Epithelial cell of prostate (primary cell): ENCODE measurements at places on chromosomes 3 and 15.

- DNase-seq: no peak
Measured at GRCh38 chr3:101823525-101823924, 25.8 kb upstream of the NFKBIZ start.

- no peak for DNase-seq
Measured at GRCh38 chr15:47844437-47844836, 127.1 kb downstream of the SEMA6D start.

DNA sequence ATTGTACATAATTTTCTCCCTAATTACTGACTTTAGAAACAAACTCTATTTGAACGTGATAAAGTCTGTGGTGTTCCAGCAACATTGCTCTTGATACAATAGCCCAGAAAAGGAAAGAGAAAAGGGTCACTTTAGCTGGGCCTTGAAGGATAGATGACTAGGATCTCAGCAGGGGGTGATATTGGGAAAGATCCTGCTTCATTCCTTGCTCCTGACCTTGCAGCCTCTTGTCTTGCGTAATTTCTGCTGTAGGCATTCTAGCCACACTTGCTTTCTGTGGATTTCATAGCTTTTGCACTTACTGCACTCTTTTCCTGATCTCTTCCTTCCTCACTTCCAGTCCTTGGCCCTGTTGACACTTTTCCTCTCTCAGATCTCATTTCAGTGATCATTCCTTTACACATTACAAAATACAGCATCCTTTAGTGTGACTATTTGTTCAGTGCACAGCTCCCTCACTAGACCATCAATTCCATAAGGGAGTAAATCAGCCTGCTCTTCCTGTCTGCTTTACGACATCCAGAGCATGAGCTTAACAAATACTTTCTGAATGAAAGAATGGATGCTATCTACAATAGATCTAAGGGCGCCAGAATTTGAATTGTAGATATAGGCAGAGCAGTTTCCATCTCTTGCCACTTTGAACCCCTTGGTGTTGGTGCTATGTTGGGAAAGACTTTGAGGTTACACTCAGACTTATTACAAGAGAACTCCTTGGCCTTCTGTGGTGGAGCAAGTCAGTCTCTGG, 559.6 kb upstream of the MDFIC2 start:
- no peak for DNase-seq

GRCh38 chr3:144314946-144315345, 343.3 kb downstream of the DIPK2A start:
- DNase-seq: no peak

DNA sequence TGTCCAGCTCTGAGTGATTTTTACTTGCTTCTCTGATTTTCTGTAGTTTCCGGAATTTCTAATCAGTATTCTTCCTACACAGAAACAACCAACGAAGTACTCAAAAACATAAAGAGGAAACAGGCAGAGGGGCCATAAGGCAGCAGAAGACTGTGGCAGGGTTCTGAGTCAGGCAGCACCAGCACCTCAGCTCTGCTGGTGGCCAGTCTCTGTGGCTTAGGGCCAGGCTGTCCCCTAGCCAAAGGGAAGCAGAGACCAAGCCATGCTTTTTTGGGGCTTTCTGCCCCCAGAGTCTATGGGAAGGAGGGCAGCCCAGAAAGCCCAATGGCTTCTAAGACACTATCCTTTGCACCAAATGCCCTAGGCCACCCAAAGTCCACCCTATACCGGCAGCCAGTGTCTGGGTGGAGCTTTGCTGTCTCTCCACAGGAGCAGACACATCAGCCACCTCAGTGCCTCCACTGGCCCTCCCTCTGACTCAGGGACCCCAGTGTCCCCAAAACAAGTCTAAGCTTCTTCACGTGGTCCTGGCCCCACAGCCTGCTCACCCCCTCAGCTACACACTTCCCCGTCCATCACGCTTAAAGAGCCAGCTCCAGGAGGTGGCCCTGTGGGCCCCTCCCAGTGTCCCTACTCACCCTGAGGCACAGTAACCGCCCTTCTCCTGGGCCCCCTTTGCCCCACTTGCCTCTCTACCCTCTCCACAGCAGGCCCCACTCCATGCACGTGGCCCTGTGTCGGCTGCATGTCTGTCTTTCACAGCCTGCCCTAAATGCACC, 46.2 kb downstream of the CCDC12 start:
- DNase-seq: no peak

DNA sequence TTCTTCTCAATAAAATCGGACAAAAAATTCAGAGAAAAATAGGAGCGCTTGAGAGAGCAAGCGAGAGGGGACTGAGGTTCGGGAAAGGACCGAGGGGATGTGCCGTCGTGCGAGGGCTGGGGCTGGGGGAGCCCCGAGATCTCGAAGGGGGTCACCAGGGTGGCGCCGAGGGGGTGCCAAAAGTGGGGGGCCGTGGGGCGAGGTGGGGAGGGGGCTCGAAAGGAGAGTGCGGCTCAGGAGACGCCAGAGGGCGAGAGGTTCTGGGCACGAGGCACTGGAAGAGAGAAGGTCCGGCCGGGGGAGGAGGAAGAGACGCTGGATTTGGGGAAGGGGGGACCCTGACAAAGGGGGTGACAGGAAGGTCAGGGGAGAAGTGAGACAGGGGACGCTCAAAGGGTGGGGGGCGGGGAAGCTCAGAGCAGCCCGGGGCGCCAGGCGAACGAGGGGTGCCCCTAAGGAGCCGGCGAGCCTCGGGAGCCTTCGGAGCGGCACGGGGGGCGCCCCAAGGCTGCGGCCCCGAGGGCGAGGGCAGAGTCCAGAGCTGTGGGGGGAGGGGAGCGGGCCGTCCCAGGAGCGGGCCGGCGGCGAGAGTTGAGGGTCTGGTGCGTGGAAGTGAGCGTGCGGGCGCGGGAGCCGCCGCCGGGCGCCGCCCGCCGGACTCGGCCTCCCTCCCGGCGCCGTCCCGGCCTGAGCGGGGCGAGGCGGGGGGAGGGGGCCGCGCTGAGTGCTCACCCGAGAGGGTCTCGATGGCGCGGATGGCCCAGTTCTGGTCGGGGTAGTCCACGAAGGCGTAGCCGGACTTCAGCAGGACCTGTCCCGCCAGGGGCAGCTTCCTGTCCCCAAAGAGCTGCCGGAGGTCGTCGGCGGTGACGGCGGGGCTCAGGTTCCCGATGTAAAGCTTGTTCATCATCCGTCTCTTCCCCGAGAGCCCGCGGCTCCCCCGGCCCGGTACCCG, 514 bp downstream of the IGF2BP2 start:
- DNase-seq: no peak

DNA sequence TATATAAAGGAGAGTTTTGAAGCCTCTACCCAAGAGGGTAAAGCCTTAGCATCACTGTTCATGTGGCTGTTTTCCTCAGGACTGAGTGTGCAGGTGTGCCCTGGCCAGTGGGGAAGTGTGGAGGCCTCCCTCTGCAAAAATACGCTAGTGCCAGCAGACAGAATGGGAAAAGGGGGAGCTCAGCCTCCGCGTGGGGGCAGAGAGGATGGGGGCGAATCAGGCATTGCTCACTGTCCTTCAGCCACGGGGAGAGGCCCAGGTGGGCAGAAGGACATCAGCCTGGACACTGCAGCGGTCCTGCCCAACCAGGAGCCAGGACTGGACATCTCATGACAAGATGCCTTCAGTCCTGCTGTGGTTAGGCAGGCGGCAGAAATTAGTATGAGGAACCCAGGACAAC, 10.1 kb downstream of the LTF start:
- no peak for DNase-seq

GRCh38 chr3:48410205-48411040, 19.5 kb downstream of the PLXNB1 start:
- DNase-seq: no peak

DNA sequence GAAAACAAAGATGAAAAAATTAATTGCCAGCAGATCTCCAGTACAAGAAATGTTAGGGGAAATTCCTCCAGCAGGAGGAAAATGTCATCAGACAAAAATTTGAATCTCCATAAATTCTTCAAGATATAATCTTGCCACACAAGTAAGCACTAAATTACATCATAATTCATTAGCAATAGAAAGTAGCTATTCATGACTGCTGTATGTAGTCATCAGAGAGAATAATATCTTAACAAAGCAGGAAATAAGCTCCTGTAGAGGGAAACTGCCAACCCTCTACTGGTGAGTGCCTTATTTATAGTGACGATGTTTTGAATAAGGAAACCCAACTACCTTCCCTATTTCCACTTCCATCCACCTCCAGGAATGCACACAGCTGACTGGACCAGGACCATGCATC, 15.8 kb upstream of the SLC27A2 start:
- peak; percentile 61 for DNase-seq

DNA sequence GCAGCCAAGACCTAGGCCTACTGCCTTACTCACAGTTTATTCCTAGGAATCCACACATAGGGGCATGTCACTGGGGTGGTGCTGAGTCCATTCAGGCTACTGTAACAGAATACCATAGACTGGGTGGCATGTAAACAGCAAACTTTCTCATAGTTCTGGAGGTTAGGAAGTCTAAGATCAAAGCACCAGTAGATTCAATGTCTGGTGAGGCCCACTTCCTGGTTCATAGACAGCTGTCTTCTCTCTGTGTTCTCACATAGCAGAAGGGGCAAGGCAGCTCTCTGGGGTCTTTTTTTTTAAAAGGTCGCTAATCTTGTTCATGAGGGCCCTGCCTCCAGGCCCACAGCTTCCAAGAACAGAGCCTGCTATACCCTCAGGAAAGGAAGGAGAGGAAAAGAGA, 113.9 kb upstream of the MANF start:
- DNase-seq: no peak

- no peak for DNase-seq
Measured at GRCh38 chr3:157059661-157060060, 100.3 kb downstream of the CCNL1 start.

GRCh38 chr3:81300324-81300927, 461.0 kb downstream of the GBE1 start:
- no peak for DNase-seq

- DNase-seq: no peak
Measured at GRCh38 chr15:33612721-33613304, 302.0 kb downstream of the RYR3 start.

DNA sequence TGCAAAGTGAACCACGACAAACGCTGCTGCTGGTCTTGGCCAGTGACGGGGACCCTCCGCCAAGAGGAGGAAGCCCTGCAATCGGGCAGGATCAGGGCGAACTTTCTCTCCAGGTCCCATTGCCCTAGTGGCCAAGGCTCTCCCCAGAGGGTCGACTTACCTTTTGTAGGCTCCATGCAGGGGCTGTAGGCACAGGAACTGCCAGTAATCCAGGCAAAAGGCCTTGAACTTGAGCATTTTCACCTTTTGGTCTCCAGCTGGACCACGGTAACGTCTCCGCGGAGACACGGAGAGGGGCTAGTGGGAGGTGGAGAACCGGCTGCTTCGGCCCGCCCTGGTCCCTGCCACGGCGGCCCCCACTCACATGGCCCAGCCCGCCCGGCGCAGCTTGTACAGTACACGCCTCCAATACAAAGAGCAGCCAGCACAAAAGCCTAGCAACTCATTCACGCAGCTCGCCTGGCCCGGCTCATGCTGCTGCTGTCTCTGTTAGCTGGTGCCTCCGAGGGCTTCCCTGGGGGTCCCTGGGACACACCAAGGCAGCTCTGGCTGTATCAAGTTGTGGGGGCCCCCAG, 31.0 kb downstream of the IQSEC1 start:
- DNase-seq: no peak

DNA sequence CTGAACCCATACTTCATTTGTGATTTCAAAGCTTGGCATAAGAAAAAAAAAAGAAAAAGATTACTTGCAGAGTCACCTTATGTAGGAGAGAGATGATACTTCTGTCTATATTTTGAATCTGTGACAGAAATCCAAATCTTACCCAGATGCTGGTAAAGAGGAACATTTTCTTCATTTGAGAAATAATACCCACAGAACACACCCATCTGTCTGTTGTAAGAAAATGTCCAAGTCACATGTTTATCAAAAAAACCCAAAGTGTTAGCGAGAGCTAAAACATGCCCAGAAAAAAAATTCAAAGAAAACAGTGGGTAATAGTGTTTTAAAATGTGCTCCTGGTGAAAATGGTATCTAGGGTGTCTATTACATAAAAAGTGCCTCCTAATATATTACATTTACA, 18.0 kb upstream of the RAP2B start:
- no peak for DNase-seq

DNA sequence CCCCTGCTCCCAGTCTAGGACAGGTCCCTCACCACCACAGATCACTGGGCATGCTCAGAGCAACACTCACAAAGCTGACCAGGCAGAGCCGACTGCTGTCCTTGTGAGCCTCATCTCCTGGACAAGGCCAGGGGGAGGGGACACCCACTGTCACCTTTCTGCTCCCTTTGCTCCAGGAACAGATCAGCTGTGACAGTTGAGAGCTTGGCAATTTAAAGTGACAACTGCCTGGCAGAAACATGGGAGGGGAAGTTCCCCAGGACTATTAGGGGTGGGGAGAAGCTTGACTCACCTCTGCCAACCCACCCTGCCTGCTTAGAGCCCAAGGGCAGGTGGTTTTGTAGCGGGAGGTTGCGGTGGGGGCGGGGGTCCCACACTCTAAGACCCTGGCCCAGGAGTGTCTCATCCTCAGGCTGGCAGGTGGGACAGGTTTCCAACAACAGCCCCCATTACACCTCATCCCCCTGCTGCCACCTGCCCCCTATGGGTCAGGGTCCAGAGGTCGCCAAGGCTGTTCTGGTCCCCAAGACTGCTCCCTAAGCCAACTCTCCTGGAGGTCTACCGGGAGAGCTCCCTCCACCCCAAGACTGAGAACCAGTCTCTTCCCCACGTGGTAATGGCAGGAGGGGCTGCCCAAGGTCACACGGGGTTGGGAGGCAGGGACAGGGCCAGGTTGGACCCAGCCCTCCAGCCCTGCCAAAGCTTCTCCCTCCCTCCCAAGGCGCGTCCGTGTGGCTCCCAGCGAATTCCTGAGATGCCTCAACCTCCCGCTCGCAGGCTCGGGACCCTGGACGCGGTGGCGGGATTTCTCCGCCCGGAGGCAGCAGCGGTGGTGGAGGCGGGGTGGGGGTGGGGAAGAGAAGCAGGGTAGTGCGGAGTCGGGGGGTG, 80.4 kb downstream of the IQSEC1 start:
- DNase-seq: no peak

- no peak for DNase-seq
Measured at GRCh38 chr3:113166357-113166718, 45.0 kb upstream of the BOC start.

- no peak for DNase-seq
Measured at GRCh38 chr3:66481071-66482017, 19.5 kb downstream of the LRIG1 start.

DNA sequence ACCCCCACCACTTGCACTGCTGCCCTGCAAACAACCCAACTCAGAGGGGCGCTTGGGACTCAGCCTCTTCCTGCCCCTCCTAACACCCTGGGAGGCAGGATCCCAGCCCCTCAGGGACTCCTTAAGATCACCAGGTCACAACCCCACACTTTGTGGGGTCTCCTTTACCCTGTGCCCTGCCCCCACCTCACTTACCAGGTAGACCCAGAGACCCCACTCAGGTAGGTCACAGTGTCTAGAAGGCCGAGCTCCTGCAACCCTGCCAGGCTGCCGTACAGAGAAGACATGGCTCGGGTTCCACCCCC, 9.1 kb downstream of the PLA2G4F start:
- no peak for DNase-seq

- DNase-seq: peak; percentile 88
Measured at GRCh38 chr3:99774467-99774866, 43.2 kb upstream of the CMSS1 start.

DNA sequence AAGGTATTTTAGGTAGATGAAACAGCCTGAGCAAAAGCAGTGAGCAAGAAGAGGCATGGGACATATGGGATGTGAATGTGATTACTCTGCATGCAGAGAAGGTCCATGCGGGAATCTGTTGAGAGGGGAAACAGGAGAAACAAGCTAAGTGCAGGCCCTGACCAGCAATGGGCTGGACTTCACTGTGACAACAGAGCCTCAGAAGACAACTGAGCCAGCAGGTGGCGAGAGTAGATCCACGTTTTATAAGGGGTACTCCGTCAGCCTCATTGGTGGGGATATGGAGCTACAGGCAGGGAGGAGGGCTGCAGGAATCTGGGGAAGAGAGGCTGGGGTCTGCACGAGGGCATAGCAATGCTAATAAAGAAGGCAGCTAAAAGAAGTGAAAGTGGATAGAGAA, 405.9 kb upstream of the LMCD1 start:
- no peak for DNase-seq
